Stimulated activated CD4-positive, alpha-beta T cell treated with anti-CD3 and anti-CD28 coated beads, Interleukin-1b, Interleukin-23, amount 100 ng/mL, for 24 hours (primary cell): ENCODE measurements at places on chromosomes 6 and 20.

DNA sequence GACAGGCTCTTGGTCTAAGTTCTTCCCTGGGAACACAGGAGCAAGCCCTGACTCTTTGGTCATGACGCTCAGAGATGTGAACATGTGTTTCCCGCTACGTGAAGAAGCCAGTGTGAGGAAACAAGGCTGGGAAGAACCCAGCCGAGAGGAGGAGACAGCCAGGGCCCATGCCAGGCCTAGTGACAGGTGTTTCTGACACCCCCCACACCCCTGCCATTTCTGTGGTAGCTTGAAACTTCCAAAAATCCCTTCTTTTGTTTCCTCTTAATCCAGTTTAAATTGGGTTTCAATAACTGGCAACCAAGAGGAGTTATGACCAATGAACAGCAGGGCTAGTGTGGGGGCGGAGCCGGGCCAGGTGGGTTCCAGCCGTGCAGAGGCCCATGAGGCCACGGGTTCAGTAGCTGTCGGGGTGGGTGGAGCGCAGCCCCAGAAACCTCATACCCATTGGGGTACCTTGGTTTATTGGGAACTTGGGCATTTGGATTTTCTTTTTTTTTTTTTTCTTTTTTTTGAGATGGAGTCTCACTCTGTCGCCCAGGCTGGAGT is 33.5 kb downstream of the WRNIP1 start:
- DNase-seq = no peak

DNA sequence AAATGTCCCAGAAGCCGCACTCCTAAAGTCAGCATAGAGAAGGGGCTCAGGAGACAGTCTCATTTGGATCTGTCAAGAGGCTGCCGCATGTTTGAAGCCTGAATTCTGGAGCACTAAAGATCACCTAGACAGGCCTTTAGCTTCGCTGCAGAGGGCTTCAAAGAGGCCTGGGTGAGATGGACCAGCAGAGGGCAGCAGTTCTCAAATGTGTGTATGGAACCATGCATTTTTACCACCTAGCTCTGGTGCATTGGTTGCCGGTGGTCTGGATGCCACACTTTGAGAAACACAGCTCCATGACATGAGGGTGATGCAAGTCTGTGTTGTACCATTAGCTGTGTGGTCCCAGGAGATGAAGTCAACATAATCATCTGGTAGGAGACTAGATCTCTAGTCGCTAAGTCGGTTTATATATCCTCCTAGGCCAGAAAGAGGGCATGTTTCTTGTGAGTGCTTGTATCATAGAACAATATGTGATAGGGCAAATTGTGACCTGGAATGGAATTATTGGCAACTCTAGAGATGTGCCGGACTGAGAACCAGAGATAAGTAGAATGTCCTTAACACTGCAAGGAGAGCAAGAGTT is 64.8 kb downstream of the KIAA0319 start:
- DNase-seq = peak; percentile 73

- no peak for DNase-seq
Measured at GRCh38 chr6:116190550-116190949, 63.3 kb downstream of the TSPYL4 start.

DNA sequence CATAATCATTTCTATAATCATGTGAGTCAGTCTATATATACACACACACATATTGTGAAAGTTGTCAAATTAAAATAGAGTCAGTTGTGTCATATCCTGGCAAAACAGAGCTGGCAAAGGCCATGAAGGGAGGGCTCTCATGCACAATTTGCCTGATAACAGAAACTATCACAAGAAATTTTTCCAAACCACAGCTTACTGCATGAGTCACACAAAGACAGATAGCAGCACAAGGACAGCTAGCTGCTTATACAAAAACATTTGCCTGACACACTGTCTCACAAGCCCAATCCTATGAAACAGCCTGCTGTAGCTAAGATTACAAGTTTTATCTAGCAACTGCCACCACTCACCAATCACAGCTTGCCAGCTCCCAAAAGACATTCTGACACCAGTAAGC is 848.5 kb upstream of the MAN1A1 start:
- no peak for DNase-seq

GRCh38 chr20:57659517-57660180 is 39.4 kb upstream of the ZBP1 start:
- DNase-seq = no peak

DNA sequence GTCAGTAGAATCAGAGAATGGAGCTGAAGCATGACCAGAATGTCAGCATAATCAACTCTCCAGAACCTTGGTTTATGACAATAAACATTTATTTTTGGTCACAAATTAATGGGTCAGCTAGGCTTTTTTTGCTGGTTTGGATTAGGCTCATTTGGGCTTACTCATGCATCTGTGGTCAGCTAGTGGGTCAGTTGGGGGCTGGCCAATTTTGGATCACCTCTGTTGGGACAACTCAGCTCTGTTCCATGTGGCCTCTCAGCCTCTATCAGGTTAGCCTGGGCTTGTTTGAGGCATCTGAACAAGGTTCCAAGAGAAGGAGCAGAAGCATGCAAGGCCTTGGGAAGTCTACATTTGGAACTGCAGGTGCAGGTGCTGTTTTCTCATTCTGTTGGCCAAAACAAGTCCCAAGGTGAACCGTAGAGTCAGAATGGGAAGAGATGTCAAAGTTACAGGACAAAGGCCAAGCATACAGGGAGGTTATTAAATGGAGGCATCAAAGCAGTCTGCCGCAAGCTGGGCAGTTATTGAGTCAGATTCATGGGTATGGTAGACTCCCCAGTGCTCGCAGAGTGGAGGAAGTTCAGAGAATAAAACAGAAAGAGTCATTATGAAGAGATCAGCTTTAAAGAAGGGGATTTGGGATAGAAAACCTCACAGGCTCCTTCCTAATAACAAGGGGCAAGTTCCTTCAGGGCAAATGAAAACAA is 173.0 kb downstream of the PLCB4 start:
- no peak for DNase-seq

DNA sequence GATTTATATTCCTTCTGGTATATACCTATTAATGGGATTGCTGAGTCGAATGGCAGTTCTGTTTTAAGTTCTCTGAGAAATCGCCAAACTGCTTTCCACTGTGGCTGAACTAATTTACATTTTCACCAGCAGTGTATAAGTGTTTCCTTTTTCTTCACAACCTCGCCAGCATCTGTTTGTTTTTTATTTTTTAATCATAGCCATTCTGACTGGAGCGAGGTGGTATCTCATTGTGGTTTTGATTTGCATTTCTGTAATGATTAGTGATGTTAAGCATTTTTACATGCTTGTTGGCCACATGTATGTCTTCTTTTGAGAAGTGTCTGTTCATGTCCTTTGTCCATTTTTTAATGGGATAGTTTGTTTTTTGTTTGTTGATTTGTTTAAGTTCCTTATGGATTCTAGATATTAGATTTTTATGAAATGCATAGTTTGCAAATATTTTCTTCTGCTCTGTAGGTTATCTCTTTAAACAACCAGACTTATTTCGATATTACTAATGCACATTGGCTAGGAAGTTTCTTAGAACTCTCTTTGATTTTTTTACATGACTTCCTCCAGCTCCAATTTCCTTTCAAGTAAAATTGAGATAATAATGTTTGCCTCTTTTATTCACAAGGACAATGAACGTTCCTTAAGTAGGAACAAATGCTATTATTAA is 12.2 kb upstream of the VNN1 start:
- no peak for DNase-seq

- DNase-seq = no peak
Measured at GRCh38 chr20:58001381-58001780, 227.1 kb downstream of the ANKRD60 start.

DNA sequence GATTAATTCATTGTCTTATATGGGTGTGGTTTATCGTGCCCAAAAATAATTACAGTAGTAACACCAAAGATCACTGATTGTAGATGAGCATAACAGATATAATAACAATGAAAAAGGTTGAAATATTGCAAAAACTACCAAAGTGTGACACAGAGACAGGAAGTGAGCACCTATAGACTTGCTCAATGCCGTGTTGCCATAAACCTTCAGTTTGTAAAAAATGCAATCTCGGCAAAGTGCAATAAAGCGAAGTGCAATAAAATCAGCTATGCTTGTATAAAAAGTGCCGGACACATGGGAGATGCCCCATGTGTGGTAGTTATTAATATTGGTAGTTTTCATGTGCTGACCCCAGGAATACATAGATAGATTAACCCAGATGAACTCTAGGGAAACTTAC is 192.6 kb downstream of the NRN1 start:
- DNase-seq = no peak

GRCh38 chr20:52191916-52192718 is 538 bp upstream of the ZFP64 start:
- peak; percentile 46 for DNase-seq

DNA sequence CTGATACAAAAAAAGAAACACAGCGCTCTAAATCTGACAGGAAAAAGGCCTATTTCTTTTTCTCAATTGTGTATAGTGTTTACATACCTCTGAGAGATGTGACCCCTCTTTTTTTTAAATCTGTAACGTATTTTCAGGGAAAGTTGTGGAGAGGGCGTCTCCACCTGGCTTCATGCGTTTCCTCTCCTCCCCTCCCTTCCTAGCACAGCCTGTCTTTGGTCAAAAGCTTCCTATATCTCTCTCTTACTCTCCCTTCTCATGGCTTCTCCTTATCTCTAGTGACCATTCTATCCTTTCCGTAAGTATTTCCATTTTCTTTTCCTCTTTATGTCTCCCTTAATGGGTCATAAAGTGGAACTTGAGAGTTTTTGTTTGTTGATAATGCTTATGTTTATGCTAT is 458.9 kb downstream of the HACE1 start:
- no peak for DNase-seq

DNA sequence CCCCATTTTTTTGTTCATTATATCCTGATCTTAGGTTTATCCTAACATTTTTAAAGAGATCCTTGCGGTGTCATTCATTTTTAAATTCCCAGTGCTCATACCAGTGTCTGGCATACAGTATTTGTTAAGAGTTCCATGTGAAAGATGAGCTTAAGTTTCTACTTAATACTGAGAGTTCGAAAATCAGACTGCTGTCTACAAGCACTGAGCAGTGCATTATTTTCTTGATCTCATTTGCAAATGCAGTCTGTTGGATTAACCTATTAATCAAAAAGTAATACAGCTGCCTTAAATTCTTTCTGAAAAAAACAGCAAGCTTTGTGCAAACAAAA is 663 bp downstream of the COQ3 start:
- no peak for DNase-seq

DNA sequence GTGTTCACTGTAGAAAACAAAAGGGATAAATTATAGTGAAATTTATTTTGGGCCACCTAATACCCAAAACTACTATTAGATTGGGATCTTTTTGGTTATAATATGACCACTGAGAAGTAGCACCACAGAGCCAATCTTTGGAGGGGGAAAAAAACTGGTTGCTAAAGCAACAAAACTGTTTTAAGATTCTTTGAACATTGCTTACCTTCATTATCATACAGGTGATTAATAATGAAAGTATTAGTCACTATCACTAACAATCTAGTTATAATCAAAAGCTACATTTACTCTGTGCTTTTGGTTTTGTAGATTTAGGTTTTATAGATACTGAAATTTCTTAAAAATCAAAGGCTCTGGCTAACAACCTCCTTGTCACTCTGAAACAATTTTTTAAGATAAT is 31.7 kb downstream of the STX7 start:
- DNase-seq = no peak

- DNase-seq = no peak
Measured at GRCh38 chr20:16063881-16064280, 509.4 kb downstream of the KIF16B start.

- DNase-seq = no peak
Measured at GRCh38 chr6:6405997-6406714, 85.7 kb upstream of the F13A1 start.

DNA sequence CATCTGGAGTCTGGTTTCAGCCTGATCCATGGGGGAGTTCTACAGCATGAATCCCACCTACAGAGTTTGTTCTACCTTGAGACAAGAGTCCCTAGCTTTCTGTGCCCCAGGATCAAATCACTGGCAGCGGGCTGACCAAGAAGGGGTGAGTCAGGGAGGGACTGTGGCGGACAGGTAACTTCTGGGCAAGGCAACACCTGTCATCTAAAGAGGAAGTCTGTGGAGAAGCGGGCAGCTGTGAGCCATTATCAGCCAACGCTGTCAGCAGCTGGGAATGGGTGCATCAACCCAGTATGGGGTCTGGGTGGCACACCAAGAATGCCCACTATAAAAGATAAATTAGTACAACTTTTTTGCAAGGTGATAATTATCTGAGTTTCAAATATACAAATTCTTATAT is 45.9 kb downstream of the UBE3D start:
- DNase-seq = no peak

- no peak for DNase-seq
Measured at GRCh38 chr20:62924442-62925075, 1.7 kb downstream of the DIDO1 start.

DNA sequence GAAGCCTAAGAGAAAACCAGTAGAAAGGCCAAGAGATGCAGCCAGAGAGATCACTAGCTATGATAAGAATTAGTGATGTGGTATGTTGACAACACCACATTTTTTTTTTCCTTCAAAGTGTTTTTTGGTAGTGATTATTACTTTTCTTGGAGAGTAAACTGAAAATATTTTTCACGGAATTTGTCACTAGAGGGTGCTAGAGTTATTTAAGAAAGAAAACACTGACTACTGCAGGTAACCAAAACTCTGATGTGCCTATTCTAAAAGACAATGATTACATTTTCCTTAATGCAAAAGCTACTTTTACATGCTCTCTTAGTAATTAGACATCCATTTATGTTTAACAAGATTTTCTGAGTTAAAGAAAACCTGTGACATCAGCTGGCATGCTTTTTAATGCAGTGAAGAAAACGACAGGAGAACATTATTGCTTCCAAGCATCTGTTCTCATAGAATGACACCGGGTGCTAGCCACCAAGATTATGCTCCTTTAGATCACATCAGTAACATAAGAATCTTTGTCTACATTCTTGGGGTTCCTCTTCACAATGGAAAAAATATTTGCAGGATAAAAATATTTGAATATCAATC is 28.8 kb downstream of the RWDD2A start:
- no peak for DNase-seq

GRCh38 chr20:2559279-2559626 is 22.9 kb downstream of the TMC2 start:
- DNase-seq = no peak

GRCh38 chr6:70657706-70658105 is 10.0 kb upstream of the SMAP1 start:
- DNase-seq = no peak

GRCh38 chr20:47479093-47479492 is 22.6 kb upstream of the NCOA3 start:
- no peak for DNase-seq

DNA sequence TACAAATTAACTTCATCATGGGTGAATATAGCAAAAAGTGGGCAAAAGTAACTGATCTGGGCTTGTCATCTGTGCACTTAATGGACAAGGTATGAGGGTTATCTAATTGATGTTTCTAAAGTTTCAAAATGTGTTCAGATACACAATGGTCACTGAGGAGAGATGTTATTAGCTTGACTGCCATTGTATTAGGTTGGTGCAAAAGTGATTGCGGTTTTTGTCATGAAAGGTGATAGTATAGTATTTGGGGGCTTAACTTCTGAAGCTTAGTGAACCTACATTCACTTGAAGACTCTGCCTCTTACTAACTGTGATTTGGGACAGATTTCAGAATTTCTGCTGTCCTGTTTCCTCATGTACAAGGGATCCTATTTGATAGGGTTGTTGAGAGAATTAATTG is 159.6 kb downstream of the UST start:
- DNase-seq = no peak
